NCI-H446 (cell line): ENCODE measurements at places on chromosomes 2 and 18.
A peak's percentile ranks its signal among the peaks of the same experiment; 100 is the strongest.

DNA sequence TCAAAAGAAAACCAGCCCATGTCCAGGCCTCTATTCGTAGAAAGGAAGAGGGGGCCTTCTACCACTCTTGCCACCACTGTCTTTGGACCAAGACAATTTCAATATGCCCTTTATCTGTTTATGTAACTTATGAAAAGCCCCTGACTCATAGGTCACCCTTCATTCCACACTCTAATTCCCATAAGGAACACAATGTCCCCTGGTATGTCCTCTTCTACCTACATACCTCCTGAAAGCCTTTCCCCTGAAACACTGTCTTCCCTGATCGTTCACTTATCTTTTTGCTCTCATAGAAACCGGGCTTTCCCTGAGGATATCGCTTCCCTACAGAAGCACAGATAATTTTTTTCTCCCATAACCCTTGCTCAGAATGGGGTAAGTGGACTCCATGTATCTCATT is 13.3 kb downstream of the EIF2AK3 start:
- no peak for DNase-seq

- no peak for DNase-seq
These were observed 215.9 kb downstream of the PRKCE start for GRCh38 chr2:45867349-45867748.

DNA sequence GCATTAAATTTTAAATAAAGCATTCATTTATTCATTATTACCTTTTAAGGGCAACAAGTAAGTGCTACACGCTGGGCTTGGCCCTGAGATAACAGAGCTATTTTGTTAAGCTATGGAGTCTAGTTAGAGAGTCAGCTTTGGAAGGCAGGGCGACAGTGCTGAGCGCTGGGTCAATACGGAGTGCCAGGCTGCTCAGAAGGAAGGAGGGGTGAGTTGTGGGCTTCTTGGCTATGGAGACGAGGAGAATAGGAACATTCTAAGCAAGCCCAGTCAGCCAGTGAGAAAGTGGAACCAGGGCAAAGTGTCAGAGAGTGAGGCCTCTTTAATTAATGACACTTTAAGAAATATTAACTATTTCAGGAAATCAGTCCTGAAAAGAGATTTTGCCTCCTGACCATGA is 288.4 kb downstream of the LRRTM1 start:
- no peak for DNase-seq

- DNase-seq = no peak
These were observed 318.1 kb upstream of the HS6ST1 start for GRCh38 chr2:128636802-128637147.

DNA sequence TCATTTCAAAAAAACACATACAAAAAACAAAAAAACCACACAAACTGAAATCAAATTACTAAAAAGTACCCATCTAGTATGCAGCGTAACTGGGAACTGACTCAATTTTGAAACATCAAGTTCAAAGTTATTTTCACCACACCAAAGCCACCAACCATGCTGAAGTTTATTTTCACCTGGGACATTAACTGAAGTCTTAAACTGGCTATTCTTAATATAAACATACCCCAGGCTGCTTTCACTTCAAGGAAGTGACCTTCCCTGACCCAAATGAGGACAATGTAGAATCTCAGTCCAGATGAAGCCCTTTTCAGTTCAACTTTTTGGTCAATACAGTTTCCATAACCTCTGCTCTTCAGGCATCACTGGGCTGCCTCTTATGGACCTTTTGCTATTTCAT is 84.6 kb downstream of the PIGN start:
- no peak for DNase-seq

DNA sequence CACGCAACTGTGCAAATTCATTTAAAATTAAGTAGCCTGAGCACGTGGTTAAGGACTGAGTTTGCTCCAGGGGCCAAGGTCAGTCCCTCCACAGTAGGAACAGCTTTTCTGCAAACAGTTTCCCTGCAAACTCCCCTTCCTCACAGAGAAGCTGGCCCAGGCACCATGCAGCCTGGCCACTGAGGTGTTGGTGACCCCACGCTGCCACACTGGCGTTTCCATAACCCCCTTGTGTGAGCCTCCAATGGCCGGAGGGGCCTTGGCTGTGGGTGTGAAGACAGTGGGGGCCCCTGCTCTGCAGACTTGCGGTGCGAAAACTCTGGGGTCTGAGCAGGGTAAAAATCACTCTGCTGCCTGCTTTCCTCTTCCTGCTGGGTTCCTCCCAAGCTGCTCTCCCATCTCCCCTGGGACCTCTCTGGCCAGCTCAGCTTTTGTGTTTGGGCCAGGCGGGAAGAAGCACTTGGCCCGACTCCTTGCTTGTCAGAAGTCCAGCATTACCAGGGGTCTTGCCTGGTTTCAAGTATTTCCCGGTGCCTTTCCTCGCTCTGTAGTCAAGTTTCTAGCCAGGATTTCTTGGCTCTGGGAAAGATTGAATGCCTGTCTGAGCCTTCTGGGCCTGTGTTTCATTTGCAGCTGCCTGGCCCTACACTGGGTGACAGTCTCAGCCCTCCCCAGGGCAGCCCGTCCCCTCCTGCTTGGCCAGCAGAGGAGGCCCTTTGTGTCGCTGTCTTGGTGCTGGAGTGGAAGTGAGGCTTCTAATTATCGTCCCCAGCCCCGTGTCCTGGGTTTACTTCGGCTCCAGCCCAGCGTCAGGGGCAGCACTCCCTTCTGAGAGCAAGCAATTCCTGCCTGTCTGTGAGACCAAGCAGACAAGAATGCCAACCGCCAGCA is 131.4 kb upstream of the SLC1A4 start:
- DNase-seq = peak; percentile 76

GRCh38 chr2:28469947-28470535 is 25.8 kb upstream of the PLB1 start:
- DNase-seq = no peak

DNA sequence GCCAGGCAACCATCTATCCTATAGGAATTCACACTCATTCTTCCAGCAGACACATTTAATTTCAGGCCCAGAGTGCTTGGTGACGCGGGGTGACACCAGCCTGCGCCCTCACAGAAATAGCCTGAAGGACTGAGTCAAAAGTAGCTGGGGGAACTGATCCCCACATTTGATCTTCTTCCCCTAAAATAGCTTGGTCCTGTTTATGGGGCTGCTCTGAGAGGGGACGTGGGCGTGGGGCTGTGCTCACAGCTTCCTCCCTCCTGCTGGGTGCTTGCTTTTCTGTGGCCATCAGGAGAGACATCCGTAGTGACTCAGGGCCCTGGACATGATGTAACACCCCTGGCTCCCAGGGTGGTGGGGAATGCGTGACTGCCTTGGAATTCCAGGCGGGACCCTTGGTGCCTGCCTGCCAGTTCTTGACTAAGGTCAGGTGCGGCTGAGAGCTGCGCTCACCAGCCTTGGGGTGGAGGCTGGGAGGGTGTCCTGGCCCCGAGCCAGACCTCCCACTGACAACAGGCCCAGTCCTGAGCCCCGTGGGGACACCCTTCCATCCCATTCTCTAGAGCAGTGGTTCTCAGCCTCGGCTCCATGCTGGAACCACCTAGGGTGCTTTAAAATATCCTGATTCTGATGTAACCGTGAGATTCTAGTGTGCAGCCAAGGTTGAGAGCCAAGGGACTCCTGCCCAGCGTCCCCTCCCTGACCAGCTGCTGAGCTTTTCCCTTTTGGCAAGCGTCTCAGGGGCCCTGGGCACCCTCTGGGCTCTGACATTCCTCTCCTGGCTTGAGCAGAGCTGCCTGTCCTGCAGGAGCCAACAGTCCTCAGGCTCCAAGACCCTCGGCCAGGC is 47.4 kb upstream of the SMAD7 start:
- no peak for DNase-seq

GRCh38 chr18:68489013-68489792 is 225.7 kb downstream of the TMX3 start:
- DNase-seq = no peak

DNA sequence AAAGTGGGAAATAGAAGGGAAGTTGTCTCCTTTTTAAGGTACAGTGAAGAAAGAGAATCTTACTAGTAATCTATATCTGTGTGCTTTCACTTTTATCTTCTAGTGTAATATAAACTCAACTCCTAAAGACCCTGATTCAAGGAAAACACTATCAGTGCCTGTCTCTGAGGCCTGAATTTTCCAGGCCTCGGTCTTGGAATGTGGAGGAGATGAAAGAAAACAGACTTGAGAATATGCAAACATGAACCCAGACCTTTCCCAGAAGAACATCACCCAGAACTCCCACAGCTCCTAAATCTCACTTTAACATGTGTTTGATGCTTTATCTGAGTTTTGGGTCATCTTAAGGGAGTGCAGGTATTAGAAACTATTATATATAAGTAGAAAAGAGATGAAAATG is 51.8 kb downstream of the EPB41L5 start:
- DNase-seq = no peak

DNA sequence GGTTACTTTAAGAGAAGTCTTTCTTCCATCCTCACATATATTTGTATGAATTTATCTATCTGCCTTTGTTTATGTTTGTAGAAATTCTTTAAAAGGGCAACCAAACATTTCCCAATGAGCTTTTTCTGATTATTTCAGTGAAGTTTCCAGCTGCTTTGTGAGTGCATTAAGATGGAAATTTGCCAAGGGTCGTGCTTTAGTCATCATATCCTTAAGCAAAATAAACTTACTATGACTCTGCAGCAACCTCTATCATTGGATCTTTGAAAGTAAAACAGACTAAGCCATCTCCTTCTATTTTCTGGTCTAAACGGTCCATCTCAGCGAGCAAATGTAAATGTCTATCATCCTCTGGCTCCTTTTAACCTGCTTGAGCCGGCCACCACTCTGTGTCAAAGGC is 489.3 kb downstream of the SOX11 start:
- no peak for DNase-seq

GRCh38 chr2:84152462-84152861 is 306.6 kb downstream of the SUCLG1 start:
- no peak for DNase-seq

- no peak for DNase-seq
These were observed 265.4 kb downstream of the GULP1 start for GRCh38 chr2:188557081-188557480.

- no peak for DNase-seq
These were observed 704.5 kb upstream of the RAB6C start for GRCh38 chr2:129274918-129275317.

DNA sequence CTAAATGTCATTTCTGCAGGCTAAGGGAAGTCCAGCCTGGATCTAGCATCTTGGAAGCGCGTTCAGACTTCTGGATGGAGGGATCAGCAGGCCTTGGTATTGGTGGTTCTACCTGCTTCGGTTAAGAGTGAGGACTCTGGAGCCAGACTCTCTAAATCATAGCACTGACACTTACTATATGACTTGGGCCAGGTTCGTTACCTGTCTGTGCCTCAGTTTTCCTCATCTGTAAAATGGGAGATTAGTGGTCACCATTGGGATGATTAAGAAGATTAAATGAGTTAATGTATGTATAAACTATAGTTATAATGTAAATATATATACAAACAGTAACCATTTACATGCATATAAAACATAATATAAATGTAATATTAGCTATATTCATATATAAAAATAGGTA is 995 bp upstream of the ICOS start:
- DNase-seq = no peak

- no peak for DNase-seq
These were observed 12.8 kb upstream of the MATN3 start for GRCh38 chr2:20025065-20025786.

- DNase-seq = no peak
These were observed 61.3 kb upstream of the RAPGEF4 start for GRCh38 chr2:172674034-172674967.

DNA sequence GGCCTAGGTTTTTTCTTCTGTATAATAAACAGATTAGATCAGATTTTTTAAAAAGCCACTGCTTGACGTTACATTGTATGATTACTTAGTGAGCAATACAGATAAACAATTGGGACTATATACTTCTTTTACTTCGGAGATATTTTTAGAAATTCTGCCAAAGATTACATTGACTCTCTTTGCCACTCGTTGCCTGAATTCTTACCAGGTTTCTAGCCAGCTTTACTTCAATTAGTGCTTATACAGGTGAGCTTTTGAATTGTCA is 156.6 kb downstream of the HAUS1 start:
- DNase-seq = no peak

DNA sequence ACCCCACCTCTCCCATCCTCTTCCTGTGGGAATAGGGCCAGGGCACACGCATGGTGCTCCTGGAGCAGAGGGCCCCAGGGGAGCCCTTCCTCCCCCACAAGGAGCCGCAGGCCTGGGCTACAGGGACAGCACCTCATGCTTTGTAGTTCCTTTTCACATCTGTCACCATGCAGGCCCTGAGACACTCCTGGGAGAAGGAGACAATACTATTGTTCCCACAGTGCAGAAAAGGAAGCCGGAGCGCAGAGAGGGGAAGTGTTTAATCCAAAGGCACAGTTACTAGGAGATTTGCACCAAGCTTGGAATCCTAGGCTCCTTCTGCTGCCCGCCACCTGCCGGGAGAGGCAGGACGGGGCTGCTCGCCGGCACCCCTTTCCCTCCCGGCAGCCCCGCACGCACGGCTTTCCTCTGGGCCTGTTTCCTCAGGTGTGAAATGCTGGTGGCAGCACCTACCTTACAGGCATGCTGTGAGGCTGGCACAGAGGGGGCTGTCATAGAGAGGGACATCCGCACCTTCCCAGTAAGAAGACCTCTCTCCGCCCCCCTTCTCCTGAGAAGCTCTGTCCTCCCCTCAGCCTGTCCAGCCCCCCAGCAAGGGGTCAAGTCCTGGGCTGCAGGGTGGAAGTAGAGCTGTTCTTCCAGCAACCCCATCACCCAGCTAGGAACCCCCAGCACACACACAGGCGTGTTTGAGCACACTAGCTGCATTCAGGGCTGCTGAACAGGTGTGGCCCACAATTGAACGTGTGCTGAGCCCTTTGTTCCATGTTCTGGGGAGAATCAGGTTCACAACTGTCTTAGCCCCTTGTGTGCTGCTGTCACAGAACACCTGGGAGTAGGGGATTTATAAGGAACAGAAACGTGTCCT is 62.6 kb downstream of the SMAD7 start:
- no peak for DNase-seq

DNA sequence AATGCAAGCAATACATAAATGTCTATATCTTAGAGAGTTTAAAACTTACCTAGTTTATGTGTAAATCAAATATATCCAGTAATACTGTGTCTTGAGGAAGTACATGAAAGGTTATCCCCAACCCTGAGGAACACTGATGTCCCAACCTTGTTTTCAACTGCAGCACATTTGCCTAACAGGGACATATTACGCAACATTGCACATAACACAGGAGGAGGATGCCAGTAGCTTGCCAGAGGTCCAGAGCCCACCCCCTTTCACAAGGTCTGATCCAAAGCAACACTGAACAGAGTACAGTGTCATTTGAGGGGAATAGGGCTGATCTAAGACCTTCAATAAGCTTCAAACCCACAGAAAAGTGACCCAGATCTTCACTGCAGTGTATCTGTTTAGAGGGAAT is 678.5 kb downstream of the ARHGAP15 start:
- no peak for DNase-seq

- DNase-seq = no peak
These were observed 277.0 kb upstream of the MAP2 start for GRCh38 chr2:209146682-209147320.

GRCh38 chr2:152611458-152612231 is 105.6 kb downstream of the PRPF40A start:
- DNase-seq = peak; percentile 13

- peak; percentile 84 for DNase-seq
These were observed 48.9 kb downstream of the TSN start for GRCh38 chr2:121804340-121804739.

- no peak for DNase-seq
These were observed 60.4 kb downstream of the KIAA1328 start for GRCh38 chr18:36889321-36889720.

GRCh38 chr2:198928026-198928425 is 529.7 kb downstream of the SATB2 start:
- no peak for DNase-seq
